AG08396 (cell line): ENCODE measurements at places on chromosomes 3 and 15.

DNA sequence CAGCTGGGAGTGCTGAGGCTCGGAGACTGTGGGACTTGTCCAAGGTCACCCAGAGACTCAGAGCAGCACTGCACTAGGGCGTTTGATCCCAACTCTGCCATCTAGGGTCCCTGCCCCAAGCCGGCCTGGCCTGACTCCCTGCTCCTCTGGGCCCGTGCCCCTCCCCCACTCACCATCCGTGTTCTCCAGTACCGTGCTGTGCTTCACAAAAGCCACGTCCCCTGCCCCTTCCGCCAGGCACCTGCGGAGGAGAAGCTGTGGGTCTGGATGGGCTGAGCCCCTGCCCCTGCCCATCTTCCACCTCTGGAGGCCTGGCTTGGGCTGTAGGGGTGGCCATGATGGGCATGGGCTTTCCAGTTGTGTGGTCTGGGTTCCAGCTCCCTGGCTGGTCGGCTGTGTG lies 8.4 kb downstream of the MELTF start:
- DNase-seq: no peak

DNA sequence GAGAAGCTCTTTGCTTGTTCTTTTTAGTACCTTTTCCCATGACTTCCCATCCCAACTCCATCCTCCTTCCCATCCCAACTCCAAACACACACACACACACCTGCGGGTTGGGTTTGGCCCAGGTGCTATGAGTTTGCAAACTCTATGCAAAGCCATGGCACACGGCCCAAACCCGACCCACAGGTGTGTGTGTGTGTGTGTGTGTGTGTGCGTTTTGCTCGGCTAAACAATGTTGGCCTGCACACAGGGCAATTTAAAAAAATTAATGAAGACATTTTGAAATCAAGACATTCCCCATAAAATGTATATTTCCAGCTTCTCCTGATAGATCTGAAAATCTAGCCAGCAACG lies 103.7 kb upstream of the TLE3 start:
- no peak for DNase-seq

DNA sequence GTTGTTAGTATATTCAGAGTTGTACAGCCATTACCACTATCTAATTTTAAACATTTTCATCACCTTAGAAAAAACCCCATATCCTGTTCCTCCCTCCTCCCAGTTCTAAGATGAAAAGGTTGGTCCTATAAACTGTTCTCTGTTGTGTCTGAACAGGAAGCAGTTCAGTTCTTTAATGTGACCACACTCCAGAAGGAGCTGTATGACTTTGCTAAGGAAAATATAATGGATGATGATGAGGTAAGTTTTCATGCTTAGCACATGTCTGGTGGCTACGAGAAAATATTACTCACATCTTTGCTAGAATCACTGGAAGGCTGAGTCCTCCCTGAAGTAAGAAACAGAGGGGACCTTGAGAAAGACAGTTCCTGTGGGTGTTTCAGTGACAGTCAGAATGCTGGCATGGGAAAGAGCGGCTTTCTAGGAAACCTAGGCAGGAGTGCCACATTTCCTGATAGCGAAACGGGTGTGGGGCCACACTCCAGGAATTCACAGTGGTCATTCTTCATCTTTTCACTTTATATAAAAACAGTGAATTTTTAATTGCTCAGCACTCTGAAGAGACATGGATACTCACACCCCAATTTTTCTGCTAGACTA lies 20.3 kb downstream of the CRTAP start:
- no peak for DNase-seq

GRCh38 chr3:132622148-132622547 lies 25.1 kb downstream of the ACKR4 start:
- no peak for DNase-seq

DNA sequence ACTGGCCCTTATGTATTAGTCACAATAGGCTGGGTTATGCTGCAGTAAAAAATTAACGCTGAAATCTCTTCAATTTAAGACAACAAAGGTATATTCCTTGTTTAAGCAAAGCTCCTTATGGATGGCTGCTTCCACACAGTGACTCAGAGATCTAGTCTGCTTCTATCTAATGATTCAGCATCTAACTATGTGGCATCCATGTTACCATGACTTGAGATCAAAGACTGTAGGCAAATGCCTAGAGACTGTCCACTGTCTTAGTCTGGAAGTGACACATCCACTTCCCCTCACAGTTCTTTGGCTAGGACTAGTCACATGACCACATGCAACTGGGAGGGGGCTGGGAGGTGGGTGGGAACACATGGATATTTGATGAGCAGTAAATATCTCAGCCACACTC lies 61.3 kb upstream of the PSMD6 start:
- peak; percentile 43 for DNase-seq

GRCh38 chr3:159319156-159319555 lies 517.3 kb downstream of the MFSD1 start:
- no peak for DNase-seq

GRCh38 chr3:46135475-46135874 lies 72.6 kb downstream of the CCR1 start:
- no peak for DNase-seq

GRCh38 chr3:178485756-178486155 lies 50.5 kb upstream of the KCNMB2 start:
- DNase-seq: peak; percentile 6

- DNase-seq: no peak
These were observed 115.1 kb downstream of the PLCL2 start for GRCh38 chr3:16999871-17000270.
